ENCODE measurements at places on chromosomes 7 and 10.

DNA sequence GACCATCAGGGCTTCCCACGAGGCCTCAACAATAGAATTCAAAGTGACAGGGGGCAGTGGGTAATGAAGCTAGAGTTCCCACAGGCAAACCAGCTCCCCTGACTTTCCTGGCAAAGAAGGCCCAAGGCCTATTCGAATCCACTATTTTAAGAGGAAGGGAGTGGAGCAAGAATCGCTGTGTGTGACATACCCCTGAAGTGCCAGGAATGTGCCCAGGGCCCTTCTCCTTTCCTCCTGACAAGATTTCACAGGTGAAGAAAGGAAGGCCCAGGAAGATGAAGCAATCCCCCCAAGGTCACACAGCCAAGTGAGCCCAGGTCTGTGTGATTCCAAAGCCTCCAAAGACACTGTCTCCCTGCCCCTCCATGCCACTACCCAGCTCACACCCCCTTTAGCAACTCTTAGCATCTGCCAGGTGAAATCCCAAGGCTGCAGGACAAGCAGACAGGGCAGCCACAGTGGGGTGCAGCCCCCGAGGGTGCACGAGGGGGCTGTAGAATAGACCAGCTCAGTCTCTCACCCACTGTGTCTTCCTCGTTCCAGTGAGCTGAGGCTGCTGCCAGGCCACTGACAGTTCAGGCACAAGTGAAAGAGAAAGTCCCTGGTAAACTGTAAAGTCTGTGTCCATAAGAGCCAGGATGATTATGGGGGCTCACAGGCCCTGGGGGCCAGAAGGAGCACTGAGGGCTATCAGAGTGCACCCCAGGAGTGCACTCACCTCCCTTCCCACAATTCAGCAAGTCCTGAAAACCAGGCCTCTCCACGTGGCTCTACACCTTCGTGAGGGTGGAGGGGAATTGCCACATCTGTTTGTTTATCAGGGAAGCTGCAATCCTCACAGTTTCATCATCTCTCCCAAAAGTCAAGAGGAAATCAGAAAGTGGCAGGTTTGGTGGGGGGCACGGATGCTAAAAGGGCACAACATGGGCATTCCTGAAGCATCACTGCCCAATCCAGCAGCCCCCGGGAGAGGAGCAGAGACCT is 70.8 kb upstream of the ZMIZ1 start:
- no peaks in the 10 kb centered on the region for H3K36me3 ChIP-seq
- H3K4me1 ChIP-seq = peaks cover 6% of the 10 kb centered on the region
- H3K27me3 ChIP-seq = peaks cover 2% of the 10 kb centered on the region

GRCh38 chr10:30422151-30422695 is 11.8 kb upstream of the MAP3K8 start:
- peaks cover 49% of the 10 kb centered on the region for H3K4me1 ChIP-seq
- H3K27me3 ChIP-seq = no peaks in the 10 kb centered on the region
- peaks cover 2% of the 10 kb centered on the region for H3K36me3 ChIP-seq
- peak overlapping the region; percentile 30 for H3K27ac ChIP-seq

DNA sequence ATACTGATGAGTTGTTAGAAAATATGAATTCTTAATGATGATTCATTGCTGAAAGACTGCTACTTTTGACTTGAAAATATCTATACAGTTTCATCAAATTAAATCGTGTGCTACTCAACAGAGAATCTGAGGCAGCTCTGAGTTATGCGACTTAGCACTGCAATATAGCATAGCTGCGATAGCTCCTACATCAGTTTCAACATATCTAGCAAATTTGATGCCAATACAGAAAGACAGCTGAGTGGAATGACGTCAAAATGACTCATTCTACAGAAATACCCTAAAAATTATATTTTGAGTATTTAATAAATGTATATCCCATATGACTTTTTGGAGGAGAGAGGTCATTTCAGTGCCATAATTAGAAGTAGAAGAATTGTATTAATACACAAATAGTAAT is 1.1 kb upstream of the TARP start:
- no peaks in the 10 kb centered on the region for H3K36me3 ChIP-seq
- no peaks in the 10 kb centered on the region for H3K4me1 ChIP-seq
- H3K4me3 ChIP-seq = peak overlapping the region; percentile 37
- H3K27me3 ChIP-seq = no peaks in the 10 kb centered on the region

DNA sequence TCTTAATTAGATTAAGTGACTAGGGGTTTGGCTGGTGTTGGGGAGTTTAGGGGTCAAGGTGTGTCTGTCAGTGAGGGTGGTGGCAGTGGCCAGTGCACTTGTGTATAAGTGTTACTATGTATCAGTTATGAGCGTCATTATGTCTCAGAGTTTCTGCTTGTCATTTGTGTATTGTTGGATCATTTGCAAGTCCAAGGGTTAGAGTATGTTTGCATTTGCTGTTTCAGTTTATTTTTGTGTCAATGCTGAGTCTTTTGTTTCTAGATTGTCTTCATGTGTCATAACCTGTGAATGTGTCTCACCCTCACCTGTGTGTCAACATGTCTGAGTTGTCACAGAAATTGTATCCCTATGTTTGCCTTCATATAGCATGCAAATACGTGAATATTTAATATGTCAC is 97.5 kb upstream of the PAX2 start:
- H3K36me3 ChIP-seq = no peaks in the 10 kb centered on the region
- no peak overlapping the region for H3K27ac ChIP-seq
- no peaks in the 10 kb centered on the region for H3K4me1 ChIP-seq
- no peak for DNase-seq
- H3K27me3 ChIP-seq = peaks cover 48% of the 10 kb centered on the region

DNA sequence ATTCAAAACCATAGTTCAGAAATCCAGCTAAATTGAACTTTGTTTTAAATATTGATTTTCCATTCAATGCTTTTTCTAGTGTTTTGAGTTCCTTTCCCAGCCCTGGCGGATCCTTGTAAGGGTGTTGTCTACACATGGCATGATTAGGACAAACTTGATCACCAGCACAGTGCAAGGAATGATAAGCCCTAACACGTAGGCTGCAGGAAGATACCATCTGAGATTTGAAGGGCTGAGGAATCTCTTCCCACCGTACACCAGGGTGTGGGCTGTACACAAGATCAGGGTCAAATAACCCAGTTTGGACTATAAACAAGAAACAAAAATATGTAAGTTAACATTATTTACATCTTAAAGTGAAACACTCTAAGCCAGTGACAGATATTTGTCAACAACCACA is 27.4 kb downstream of the STEAP4 start:
- no peak for DNase-seq
- no peak overlapping the region for H3K4me3 ChIP-seq
- H3K4me1 ChIP-seq = no peaks in the 10 kb centered on the region
- no peaks in the 10 kb centered on the region for H3K36me3 ChIP-seq
- no peak overlapping the region for H3K27ac ChIP-seq

DNA sequence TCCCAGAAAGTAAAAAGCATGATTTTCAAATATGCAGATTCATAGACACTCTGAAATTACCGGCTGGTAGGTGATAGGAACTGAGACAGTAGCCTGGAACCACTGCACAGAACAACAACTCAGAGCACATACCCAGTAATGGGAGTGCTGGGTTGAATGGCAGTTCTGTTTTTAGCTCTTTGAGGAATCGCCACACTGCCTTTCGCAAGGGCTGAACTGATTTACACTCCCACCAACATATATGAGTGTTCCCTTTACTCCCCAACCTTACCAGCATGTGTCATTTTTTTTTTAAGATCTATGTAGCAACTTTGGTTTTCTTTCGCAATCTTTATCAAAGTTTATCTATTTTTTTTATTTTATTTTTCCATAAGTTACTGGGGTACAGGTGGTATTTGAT is 358.8 kb downstream of the CALN1 start:
- H3K4me1 ChIP-seq = no peaks in the 10 kb centered on the region
- H3K36me3 ChIP-seq = no peaks in the 10 kb centered on the region
- DNase-seq = no peak
- no peak overlapping the region for H3K4me3 ChIP-seq
- H3K27ac ChIP-seq = no peak overlapping the region

DNA sequence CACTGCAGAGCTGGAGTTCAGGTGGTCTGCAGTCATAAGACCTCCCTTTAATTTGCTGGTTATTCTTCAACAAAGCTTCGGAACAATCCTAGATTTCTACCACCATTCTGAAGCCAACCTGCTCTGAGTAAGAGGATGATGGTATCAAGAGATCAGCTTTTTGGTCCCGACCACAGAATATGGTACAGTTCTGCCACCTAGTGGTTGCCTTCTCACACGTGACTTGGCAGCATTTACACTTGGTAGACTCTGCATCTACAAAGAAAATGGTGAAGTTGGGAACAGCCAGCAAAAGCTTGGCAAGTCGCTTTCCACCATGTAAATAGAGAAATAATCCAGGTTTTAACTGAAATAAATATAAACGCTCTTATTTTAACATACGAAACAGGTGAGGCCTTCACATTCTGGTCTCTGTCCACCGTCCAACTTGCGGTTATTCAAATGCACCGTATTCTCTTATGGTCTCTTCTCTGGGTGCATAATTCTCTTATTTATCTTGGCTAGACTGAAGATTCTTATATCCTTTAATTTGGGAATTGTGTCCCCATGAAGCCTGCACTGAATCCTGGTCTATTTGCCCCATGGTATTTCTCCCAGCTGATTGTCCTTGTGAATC is 173.9 kb upstream of the GRM3 start:
- H3K4me1 ChIP-seq = no peaks in the 10 kb centered on the region
- no peaks in the 10 kb centered on the region for H3K27me3 ChIP-seq
- no peaks in the 10 kb centered on the region for H3K36me3 ChIP-seq
- peak; percentile 21 for DNase-seq
- no peak overlapping the region for H3K4me3 ChIP-seq
- H3K27ac ChIP-seq = no peak overlapping the region

- peaks cover 2% of the 10 kb centered on the region for H3K4me1 ChIP-seq
- no peaks in the 10 kb centered on the region for H3K27me3 ChIP-seq
- no peak overlapping the region for H3K4me3 ChIP-seq
- no peak overlapping the region for H3K27ac ChIP-seq
- peaks cover 11% of the 10 kb centered on the region for H3K36me3 ChIP-seq
Observed at GRCh38 chr7:135193615-135194081, 17.7 kb downstream of the WDR91 start.

DNA sequence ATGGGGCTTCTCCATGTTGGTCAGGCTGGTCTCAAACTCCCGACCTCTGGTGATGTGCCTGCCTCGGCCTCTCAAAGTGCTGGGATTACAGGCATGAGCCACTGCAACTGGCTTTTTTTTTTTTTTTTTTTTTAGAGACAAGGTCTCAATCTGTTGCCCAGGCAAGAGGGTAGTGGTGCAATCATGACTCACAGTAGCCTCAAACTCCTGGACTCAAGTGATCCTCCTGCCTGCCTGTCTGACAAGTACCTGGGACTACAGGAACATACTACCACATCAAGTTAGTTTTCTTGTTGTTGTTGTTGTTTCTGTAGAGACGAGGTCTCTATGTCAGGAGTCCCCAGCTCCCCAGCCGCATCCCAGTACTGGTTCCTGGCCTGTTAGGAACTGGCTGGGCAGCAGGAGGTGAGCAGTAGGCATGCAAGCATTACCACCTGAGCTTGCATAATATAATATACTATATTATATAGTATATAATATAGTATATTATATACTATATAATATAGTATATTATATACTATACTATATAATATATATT is 55.7 kb downstream of the TPK1 start:
- H3K27ac ChIP-seq = no peak overlapping the region
- DNase-seq = no peak
- no peaks in the 10 kb centered on the region for H3K27me3 ChIP-seq
- H3K36me3 ChIP-seq = peaks cover 8% of the 10 kb centered on the region

DNA sequence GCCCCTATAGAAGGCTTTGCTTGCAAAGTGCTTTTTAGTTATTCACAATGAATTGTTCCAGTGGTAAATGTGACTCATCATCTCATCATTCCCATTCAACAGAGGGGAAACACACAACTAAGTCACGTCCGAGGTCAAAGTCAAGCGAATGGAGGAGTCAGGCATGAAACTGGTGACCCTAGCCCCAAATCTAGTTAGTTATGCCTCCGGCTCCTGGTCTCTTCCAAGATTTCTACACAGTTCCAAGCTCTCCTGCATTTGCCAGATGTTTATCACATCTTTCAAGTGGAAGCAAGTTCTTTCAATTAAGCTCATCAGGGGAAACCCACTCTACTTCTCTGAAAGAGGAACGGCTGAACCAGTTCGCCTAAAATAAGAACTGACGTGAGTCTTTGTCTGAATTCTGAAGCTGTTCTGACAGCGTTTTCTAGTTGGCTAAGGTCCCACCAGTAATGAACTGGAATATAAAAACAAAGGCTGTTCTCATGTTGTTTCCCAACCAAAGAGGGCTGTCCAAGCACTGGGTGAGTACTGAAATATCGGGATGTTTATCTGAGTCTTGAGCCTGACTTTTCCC is 140.9 kb upstream of the NRBF2 start:
- no peaks in the 10 kb centered on the region for H3K36me3 ChIP-seq
- no peak overlapping the region for H3K27ac ChIP-seq
- H3K4me3 ChIP-seq = no peak overlapping the region
- no peak for DNase-seq

- peaks cover 21% of the 10 kb centered on the region for H3K27me3 ChIP-seq
- H3K4me3 ChIP-seq = no peak overlapping the region
- no peak overlapping the region for H3K27ac ChIP-seq
- DNase-seq = peak; percentile 9
- H3K4me1 ChIP-seq = no peaks in the 10 kb centered on the region
Observed at GRCh38 chr10:131833446-131834080, 67.2 kb upstream of the PPP2R2D start.

DNA sequence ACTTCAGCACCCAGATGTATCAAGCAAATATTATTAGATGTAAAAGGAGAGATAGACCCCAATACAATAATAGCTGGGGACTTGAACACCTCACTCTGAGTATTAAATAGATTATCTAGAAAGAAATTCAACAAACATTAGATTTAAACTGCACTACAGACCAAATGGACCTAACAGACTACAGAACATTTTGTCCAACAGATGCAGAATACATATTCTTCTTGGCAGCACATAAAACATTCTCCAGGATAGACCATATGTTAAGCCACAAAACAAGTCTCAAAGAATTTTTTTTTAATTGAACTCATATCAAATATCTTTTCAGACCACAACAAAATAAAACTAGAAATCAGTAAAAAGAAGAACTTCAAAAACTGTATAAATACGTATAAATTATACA is 130.4 kb downstream of the MTERF1 start:
- no peaks in the 10 kb centered on the region for H3K36me3 ChIP-seq
- no peak overlapping the region for H3K4me3 ChIP-seq
- H3K4me1 ChIP-seq = no peaks in the 10 kb centered on the region
- no peak for DNase-seq

- no peaks in the 10 kb centered on the region for H3K27me3 ChIP-seq
- H3K36me3 ChIP-seq = peaks cover 45% of the 10 kb centered on the region
- no peak overlapping the region for H3K4me3 ChIP-seq
- peaks cover 62% of the 10 kb centered on the region for H3K4me1 ChIP-seq
- DNase-seq = no peak
Observed at GRCh38 chr10:61939902-61940301, 38.4 kb downstream of the ARID5B start.

DNA sequence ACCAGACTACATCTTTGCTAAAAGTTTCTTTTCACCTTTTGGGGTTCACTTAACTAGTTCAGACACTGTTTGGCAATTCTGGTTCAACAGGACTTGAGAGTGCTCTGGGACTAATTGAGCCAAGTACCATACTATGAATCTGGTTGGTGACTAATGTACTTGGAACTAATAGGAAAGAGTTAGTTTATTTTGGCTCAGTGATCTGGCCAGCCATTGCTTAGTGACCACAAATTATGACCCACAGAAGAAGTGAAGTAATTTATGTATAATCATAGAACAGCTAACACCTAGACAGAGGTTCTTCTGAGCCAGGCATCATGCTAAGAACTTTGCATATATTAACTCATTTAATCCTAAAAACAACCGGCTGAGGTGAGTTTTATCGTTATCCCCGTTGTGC is 126.5 kb upstream of the JCAD start:
- DNase-seq = no peak
- H3K27ac ChIP-seq = no peak overlapping the region
- no peak overlapping the region for H3K4me3 ChIP-seq
- H3K27me3 ChIP-seq = peaks cover 20% of the 10 kb centered on the region
- no peaks in the 10 kb centered on the region for H3K36me3 ChIP-seq

Measured in activated naive CD8-positive, alpha-beta T cell treated with anti-CD3 and anti-CD28 coated beads, Interleukin-2, amount 10 ng/mL, durations not matched to agents 7 days and 5 days (primary cell).